ENCODE measurements at places on chromosomes 4 and X.

GRCh38 chr4:133130171-133130570 is 18.9 kb upstream of the PCDH10 start:
- DNase-seq = no peak

GRCh38 chr4:107034996-107035818 is 906 bp downstream of the DKK2 start:
- DNase-seq = no peak

DNA sequence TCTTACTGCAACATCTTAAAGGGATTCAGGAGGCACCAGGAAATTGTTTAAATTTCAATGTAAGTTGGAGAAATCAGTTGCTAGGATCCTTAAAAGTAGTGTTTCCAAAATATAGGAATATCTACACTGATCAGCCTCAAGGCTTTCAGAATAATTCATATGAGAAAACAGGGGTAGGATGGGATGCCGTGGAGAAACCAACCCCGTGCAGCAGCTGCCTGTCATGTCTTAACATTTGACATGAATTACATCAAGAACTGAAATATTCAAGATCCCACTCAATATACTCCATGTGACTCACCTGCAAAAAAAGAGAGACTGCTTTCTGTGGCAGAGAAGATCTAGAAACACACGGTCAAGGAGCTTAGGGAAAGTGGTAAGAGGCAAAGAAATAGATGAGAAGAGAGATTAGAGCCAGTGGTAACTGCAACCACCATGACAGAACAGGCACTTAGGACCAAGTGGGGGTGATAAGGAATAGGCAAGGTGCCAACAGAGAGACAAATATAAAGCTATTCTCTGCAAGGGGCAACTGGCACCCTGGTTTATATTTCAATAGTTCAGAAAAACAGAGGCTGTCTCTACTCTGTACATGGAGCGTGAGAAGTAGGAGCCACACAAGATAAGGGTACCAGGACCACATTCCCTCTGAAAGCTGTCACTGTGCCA is 64.0 kb downstream of the SLC39A8 start:
- DNase-seq = no peak

DNA sequence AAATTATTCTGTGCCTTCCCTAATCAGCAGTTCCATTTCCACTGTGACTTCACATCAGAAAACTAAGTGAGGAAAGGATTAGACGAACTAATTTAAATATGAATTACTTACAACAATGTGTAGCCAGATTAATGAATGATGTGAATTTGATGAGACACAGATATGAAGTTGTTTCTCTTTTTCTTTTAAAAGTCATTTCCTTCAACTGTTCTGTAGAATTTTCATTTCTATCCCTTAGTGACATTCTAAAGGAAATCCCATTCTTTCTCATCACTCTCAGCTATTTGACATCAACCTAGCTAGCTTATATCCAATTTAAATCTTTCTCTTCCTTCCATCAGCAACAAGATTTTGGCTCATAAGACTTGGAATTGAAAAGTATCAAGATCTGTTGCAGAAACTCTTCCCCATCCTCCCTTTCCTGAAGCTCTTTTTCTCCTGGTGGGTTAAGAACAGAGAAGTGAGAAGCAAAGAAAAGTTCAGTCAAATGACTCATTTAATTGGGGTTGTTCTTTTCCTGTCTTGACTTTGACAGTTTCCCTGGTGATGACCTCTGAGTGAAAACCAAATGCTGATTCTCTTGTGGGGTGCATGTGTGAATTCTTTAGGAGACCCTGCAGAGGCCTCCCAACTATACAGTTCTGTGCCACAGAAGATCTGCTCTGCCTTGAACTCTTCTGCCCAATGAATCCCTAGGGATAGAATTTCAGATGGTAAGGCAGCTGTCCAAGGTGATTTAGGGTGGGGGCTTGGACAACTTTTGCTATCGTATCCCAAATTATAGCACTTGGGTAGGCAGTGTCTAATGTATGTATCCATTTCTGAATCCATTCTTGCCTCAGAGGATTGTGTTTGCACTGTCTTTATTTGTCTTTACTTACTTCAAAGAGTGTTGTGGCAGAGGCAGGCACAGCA is 232.5 kb upstream of the GPRIN3 start:
- DNase-seq = no peak

DNA sequence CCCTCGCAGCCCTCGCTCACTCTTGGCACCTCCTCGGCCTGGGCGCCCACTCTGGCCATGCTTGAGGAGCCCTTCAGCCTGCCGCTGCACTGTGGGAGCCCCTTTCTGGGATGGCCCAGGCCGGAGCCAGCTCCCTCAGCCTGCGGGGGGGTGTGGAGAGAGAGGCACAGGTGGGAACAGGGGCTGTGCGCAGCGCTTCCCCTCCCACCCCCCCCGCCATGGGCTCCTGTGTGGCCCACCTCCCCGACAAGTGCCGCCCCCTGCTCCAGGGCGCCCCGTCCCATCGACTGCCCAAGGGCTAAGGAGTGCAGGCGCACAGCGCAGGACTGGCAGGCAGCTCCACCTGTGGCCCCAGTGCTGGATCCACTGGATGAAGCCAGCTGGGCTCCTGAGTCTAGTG is 220.2 kb downstream of the STPG2 start:
- DNase-seq = no peak

DNA sequence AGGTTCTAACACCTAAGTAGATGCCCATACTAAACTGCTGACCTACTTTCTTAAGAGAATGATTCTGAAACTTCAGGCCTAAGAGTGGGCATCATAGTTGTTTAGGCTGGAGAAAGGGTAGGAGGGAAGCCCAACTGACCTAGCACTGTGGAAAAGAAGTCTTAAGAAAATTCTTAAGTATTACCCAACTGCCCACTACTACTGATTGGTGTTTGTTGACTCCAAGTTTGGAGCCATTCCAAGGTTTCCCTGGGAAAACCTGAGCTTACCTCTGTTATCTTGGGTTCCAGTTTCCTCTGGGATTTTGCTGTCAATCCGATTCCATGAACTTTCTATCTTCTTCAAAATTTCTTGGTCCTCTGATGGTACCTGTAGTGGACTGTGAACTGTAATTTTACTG is 23.9 kb downstream of the ANKRD17 start:
- no peak for DNase-seq

DNA sequence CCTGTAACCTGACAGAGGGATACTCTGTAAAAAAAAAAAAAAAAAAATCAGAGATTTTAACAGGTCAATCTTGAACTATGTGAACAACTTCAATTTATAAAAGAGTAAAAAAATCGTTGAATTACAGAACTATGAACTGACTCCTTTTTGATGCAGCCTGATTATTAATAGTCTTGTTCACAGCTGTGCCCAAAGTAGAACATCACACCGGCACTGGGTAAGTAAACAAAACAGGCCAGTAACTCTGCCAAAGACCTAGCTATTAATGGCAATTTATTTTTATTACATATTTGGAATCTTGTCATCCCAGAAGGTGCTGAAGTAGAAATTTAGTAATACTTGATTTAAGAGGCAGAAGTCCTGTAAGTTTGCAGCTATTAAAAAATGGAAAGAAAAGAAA is 31.4 kb downstream of the CPE start:
- no peak for DNase-seq

GRCh38 chr4:23384741-23385140 is 505.1 kb downstream of the PPARGC1A start:
- DNase-seq = no peak

All from Jurkat, Clone E6-1 (cell line).